ENCODE measurements at places on chromosomes 2 and 18. TPM values are rescaled to one million over a fixed set of nuclear protein-coding genes. Genes with fewer than 3 reads are reported as not detected.

GRCh38 chr2:231627384-231628120 is 34.9 kb downstream of the TEX44 start:
- no peak for DNase-seq

GRCh38 chr18:48330016-48330991 is 78.9 kb downstream of the ZBTB7C start:
- no peak for DNase-seq

DNA sequence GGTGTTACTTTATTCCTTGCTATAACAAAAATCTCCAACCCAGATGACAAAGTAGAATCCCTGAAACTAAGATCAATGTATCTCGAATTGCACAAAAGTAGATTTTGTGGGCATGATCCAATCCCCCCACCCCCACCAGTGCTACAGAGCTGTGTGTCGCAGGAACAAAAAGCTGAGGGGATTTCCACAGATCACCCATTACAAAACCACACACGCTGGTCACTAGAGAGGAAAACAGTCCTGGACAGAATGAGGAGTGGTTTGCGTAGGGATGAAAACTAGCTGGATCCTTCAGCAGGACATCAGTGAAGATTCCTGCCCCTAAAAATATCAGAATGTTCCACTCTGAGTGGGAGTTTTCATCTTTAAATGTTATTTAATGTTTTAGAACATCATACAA is 165.3 kb upstream of the STK17B start:
- no peak for DNase-seq

DNA sequence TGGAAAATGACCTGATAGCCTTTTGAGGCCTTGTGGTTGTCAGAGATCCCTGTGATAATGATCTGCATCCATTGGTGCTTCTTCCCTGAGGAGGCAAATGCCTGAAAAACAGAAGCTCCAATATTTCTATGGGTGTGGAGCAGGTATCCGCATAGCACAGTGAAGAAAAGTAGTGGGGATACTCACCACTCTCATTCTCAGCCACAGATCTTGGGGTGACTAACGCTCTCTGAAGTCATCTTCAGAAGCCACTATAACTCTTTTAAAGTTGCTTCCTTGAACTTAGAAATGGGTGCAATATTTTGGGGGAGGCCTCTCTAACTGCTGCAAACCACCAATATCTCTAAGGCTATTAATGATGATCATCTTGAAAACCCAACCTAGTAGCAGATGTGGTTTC is 46.2 kb downstream of the ARHGAP15 start:
- DNase-seq = no peak

DNA sequence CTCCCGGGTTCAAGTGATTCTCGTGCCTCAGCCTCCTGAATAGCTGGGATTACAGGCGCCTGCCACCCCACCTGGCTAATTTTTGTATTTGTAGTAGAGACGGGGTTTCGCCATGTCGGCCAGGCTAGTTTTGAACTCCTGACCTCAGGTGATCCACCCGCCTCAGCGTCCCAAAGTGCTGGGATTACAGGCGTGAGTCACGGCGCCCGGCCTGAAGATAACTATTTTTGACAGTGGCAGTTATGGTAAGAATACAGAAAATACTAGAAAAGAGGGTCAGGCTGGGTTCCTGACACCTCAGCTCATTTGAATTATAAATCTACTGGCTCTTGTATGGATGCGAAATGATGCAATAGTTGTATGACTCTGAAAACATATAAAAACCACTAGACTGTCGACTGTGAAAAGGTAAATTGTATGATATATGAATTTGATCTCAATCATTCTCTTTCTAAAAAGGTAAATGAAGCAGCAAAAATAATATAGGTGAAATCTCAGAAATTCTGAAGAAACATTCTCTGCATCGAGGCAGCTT is 11.1 kb upstream of the DGKD start:
- peak; percentile 37 for DNase-seq

DNA sequence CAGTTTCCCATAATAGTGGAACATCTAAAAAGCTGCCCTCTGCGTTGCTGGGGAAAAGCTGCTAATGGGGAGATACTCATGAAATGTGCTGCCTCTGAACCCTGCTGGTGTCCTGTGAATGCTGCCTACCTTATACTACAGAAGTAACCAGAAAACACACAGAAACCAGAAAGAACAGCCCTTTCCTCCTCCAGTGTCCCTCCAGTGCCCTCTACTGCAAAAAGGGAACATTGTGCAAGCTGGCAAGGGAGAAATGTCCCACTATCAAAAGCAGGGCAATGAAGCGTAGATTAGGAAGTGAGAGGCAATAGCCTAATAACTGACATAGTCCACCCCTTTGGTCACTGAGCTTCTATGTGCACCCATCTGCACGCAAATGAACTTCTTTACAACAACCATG is 162.7 kb upstream of the ETAA1 start:
- no peak for DNase-seq

GRCh38 chr2:25845843-25846505 is 32.3 kb downstream of the ASXL2 start:
- no peak for DNase-seq

DNA sequence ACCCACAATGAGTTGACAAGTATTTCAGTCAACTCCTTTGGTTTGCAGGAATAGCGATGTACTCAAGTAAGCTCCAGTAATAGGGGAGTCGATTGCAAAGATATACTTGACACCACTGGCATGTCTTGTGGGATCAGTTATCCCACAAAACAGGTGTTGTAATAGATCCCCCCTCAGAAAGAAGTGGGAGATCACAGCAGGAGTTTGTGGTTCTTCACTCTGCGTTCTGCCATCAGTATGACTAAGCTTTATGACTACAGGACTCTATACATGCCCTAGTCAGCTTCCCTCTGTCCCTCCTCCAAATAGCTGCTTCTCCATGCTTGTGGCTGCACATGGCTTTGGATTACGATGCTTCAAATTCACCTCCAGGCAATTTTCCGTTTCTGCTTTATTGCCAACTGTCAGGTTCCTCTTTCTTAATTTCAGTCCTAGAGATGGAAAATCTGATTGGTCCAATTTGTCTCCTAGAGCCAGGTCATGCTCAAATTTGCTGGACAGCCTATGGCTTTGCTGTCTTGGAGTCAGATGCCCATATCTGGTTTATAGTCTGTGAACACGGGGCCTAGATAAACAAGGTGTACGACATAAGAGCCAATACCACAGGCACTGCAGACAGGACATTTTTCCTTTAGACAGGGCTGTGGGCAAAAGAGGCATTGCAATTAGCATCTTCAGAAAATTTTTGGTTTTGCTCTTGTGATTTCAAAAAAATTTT is 221.7 kb downstream of the PAX3 start:
- no peak for DNase-seq

- no peak for DNase-seq
These were observed 221.7 kb downstream of the PHLPP1 start for GRCh38 chr18:62937065-62937464.

DNA sequence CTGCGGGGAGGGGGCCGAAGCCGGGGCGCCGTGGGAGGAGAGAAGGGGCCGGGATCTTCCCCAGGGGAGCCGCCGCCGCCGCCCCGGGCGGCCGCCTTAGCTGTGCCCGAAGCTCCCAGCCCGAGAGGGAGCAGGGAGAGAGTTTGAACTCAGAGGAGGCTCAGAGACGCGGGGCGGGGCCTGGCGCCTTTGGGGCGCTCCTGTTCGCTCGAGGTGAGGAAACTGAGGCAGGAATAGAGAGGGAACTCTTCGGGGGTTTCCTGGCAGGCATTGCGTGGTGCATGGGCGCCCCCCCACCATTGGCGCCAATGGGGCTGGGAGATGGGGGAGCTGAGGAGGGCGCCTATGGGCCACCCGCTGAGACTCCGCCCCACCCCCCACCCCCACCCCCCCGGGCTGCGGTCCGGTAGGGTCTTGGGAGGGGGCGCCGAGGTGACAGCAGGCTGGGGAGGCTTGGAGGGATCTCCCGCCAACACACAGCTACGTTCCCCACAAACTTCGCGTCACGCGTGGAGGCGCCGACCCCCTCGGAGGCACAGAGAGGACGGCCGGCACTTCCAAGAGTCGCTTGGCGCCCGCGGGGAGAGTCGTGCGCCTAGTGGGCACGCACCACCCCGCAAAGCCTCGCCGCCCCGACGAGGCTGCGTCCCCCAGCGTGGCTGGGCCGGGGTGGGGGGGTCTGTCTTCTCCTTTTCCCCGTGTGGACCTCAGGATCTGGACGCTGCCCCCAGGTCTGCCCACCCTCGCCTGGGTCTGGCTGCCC is 680 bp downstream of the CTDSP1 start:
- no peak for DNase-seq

- no peak for DNase-seq
These were observed 56.7 kb downstream of the IL1R2 start for GRCh38 chr2:102048465-102048864.

- DNase-seq = no peak
These were observed 140.0 kb downstream of the MEIS1 start for GRCh38 chr2:66574701-66575624.

The IL37 gene
- not detected for total RNA-seq

The USP14 gene
- 62.9 TPM for total RNA-seq

The ITPRID2 gene
- total RNA-seq = 119 TPM
